Kidney capillary endothelial cell (primary cell): ENCODE measurements at places on chromosomes 12 and 14.

- no peak for DNase-seq
Observed at GRCh38 chr12:77584860-77585259, 245.8 kb upstream of the NAV3 start.

- no peak for DNase-seq
Observed at GRCh38 chr12:12461923-12462315, 100.7 kb downstream of the DUSP16 start.

GRCh38 chr14:28763751-28764256, 2.8 kb upstream of the FOXG1 start:
- no peak for DNase-seq

- DNase-seq, result no peak
Observed at GRCh38 chr14:36171607-36172006, 4.9 kb downstream of the PTCSC3 start.

- no peak for DNase-seq
Observed at GRCh38 chr14:46306267-46306666, 345.3 kb downstream of the RPL10L start.

GRCh38 chr14:72052356-72052755, 120.1 kb downstream of the RGS6 start:
- no peak for DNase-seq

DNA sequence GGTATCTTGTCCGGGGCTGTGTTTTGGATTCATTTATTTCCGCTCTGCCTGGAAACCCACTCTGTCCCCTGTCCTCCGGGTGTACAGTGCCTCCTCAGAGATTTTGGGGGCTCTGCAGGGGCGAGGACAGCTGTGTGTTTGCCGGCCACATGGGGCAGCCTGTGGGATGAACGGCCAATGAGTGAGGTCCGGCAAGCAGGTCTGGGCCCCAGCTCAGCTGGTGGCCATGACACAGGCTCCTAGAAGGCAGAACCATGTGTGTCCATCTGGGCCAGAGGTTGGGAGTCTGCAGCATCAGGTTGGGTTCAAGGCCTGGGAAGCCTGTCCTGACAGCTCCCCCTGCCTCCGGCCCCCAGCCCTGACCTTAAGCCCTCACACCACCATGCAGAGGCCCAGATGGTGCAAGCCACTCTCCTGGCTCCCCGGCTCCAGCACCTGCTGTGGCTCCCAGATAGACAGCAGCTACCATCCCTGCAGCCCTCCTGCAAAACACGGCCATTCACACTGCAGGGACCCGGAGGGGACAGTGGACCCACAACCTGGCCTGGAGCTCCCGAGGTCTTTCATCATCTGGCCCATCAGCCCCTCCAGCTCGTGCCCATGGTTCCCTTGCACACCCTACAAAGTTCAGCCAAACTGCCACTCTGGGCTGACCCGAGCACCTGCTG, 220.1 kb upstream of the C14orf180 start:
- DNase-seq, result no peak

DNA sequence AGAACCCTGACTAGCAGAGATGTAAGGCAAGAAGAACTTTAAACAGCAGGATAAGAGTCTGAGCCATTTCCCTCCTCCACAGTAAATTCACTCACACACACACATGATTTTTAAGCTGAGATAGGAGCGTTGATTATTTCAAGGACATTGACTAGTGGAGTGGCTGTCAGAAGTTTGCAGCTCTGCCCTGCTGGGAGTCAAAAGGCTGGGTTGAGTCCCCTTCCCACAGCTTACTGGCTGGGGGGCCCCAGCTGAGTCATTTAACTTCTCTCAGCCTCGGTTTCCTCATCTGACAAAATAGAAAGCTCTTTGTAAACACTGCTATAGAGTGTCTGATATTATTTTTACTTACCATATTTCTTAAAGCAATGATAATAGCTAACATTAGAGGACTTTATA, 28.3 kb downstream of the VCPKMT start:
- no peak for DNase-seq

DNA sequence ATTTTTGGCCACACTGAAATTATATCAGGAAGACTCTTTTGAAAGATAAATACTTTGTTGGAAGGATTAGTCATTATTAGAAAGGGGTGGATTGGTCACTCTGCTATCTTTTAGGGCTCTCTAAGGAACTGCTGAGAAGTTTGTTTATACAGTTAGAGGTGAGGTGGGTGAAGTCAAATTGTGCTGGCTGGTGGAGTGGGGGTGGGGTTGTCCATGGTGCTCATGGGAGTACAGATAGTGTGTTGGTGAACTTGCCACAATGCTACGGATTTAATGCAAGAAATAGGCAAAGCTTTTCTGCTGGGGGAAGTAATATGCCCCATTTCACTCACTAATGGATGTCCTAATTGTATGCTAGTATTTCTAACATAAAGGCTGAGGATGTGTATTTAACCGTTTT, 35.8 kb downstream of the SUSD6 start:
- no peak for DNase-seq

DNA sequence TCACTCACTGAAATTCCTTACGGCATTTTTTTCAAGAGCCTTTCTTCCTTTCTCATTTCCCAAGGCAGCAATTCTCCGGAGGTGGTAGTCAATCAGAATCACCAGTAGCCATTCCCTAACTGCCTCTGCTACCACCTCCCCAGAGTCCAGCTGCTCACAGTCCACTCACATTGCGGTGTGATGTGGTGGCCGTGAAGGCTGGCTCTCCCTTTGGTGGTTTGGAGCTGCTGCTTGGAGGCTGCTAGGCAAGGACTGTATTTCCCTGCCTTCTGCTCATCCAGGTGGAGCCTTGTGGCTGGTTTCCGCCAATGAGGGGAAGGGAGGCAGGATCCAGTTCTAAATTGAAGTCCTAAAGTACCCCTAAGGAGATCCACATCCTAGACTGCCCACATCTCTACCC, 222.0 kb downstream of the ANO2 start:
- no peak for DNase-seq

- DNase-seq, result no peak
Observed at GRCh38 chr12:51441583-51441982, 17.0 kb downstream of the SLC4A8 start.

GRCh38 chr12:118645219-118645618, 268.9 kb downstream of the SUDS3 start:
- no peak for DNase-seq

GRCh38 chr14:26233118-26233517, 364.7 kb downstream of the NOVA1 start:
- no peak for DNase-seq

- no peak for DNase-seq
Observed at GRCh38 chr14:66944872-66945271, 244.4 kb upstream of the GARIN2 start.

DNA sequence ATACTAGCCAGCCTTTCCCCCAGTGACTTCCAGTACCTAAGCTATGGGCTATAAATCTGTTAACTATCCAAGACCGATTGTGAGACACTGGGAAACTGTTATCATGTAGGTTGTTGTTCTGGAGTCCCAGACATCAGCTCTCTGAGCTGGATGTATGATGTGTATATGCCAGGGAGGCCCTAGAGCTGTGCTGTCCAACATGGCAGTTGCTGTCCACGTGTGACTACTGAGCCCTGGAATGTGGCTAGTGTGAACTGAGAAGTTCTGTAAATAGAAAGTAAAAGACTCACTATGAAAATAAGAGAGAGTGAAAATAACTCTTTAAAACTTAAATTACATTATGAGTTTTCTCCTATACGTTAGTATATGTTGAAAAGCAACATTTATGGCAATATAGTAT, 755.8 kb upstream of the FBXO33 start:
- no peak for DNase-seq

DNA sequence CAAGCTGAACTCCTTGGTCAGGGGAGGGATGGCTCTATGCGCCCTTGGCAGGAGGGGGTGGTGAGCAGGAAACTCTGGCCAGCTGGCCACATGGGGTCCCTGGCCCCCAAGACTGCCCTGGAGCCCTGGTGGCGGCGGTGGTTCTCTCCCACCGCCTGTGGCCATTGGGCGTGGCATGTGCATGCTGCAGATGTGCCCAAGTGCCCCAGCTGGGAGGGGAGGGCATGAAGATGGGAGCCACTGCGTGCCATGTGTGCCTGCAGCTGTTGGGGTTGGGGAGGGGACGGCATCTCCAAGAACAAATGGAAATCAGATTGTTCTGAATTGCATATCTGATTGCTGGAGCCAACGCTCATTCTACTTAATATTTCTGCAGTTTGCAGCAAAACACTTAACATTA, 115.7 kb upstream of the IGF1 start:
- no peak for DNase-seq

- no peak for DNase-seq
Observed at GRCh38 chr12:52232674-52233461, at the start of gene KRT7. TSS of gene KRT7 (plus strand) at chr12:52233243. CDS start at chr12:52233297, 54 bp downstream.

GRCh38 chr12:121939186-121939585, 20.8 kb downstream of the CFAP251 start:
- DNase-seq, result no peak

DNA sequence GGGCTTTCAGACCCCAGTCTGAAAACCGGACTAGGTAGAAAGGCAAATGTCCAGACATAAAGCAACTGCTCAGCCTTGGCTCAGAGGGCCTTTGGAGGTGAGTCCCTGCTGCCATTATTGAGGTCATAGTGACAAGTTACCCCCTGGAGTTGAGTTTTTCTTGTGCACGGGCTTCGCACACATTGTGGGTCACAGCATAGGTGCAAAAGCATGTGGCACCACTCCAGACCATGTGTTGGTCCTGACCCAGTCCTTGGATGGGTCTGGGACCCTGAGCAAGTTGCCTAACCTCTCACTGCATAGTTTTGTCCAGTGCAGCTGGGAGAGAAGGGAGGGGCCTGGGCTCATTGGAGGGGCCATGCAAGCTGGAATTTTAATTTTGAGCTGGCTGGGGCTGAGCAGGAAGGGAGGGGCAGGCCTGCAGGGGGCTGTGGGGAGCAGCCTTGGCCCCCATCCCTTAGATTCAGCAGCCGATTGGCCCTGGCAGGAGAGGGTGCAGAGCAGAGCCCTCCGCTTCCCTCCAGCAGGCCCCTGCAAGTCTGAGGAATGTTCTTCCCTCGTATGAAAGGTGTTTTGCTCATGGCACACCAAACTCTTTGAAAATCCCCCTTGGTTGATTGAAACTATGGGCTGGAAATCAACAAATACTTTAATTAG, 4.2 kb upstream of the KRT5 start:
- DNase-seq, result no peak

- DNase-seq, result no peak
Observed at GRCh38 chr12:111389635-111390034, 16.1 kb upstream of the SH2B3 start.

DNA sequence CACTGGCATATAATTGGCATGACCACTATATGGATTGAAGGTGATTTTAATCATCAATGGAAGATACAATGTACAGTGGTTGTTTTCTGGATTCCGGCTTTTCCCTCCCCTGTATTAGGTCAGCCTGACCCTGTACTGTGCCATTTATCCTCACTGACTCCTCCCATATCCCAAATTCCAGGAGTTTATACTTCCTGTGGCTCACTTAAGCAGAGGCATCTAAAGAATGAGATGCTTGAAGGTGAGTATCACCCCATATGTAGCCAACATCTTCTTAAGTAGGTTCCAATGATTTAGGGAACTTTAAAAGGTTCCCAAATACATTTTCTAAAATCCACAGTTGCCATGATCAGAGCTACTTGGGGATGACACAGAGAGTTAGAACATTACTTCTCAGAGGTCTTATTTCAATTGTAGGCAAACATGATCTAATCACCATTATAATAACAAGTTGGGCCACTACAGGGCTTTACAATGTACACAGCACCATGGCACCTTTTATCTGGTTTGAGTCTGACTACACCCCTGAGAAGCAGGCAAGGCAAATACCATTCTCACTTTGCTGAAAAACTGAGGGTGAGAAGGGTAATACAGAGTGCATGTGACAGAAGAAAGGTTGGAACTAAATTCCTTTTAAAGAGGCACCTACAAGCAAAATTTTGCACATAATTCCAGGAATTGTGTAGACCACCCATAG, 212.3 kb upstream of the GARIN6 start:
- no peak for DNase-seq

- no peak for DNase-seq
Observed at GRCh38 chr14:103504991-103505565, 17.6 kb downstream of the CKB start.

GRCh38 chr12:121443193-121443870, 43.4 kb downstream of the RNF34 start:
- peak; percentile 69 for DNase-seq

DNA sequence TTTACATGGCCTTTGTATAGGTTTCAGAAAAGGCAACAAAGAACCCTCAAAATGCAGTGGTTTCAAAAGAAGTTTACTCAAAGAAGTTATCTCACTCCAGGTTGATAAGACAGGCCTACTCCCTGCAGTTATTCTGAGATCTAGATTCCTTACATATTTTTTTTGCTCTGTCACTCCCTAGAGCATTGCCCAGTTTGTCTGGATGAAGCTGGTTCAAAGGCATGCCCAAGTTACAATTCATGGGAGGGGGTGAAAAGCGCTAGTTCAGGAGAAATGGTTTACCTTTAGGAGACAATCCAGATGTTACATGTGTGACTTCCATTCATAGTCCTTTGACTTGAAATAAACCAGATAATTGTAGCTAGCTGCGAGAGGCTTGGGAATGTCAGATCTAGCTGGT, 115.0 kb downstream of the TPH2 start:
- no peak for DNase-seq

- peak; percentile 89 for DNase-seq
Observed at GRCh38 chr12:40137252-40137651, 31.4 kb upstream of the SLC2A13 start.

DNA sequence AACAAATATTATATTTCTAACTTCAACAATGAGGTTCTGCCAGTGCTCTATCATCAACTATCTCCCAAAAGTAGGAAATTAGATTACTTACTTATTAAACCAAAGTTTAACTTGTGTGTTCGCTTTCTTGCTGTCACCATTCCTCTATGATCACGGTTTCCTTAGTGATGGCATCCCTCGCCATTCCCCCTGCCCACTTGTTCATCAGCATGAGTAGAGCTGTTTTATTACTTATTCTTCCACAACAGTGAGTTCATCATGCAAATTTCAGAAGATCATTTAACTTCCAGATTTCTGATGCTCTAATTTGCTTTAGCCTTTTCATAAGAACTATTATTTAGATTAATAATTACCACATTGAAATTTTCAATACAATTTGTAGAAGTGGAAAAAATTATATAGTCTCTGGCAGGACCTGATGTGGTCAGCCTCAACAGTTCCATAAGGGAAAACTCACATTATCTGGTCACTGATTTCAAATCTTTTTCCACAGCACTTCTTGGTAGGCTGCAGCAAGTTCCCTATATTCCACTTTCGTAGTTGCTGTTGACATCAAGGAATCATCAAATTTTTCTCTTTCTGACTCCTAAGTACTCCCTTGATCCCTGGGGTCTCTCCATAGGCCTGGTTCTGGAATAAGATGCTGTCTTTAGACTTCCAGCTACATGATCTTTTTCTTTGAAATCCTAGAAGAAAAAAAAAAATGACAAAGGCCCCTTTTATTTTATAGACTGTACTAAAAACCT, 174.6 kb downstream of the RASSF9 start:
- no peak for DNase-seq

GRCh38 chr12:7483343-7483742, 20.2 kb downstream of the CD163 start:
- DNase-seq, result no peak

GRCh38 chr14:72965249-72965648, 39.0 kb downstream of the DCAF4 start:
- peak; percentile 35 for DNase-seq

- DNase-seq, result no peak
Observed at GRCh38 chr12:106238146-106238545, 9.7 kb downstream of the CKAP4 start.
